ENCODE measurements at places on chromosomes 5 and 9.

GRCh38 chr9:128920381-128921058 lies at the start of gene PHYHD1:
Gene PHYHD1 (plus strand): TSS chr9:128920982. CDS start chr9:128922324, 1,342 bp downstream.
- peaks cover 25% of the 10 kb centered on the region for H3K4me1 ChIP-seq
- H3K4me3 ChIP-seq, result peak within 1 kb of the TSS; percentile 78
- peaks cover 41% of the 10 kb centered on the region for H3K36me3 ChIP-seq
- H3K27ac ChIP-seq, result peak within 1 kb of the TSS; percentile 33
- H3K27me3 ChIP-seq, result no peaks in the 10 kb centered on the region
- peak; percentile 29 for DNase-seq

- no peaks in the 10 kb centered on the region for H3K27me3 ChIP-seq
- no peak overlapping the region for H3K4me3 ChIP-seq
- no peak for DNase-seq
- H3K4me1 ChIP-seq, result peaks cover 7% of the 10 kb centered on the region
Measured at GRCh38 chr9:129451089-129451656, 169.7 kb downstream of the C9orf50 start.

- no peaks in the 10 kb centered on the region for H3K36me3 ChIP-seq
- H3K4me3 ChIP-seq, result peak overlapping the region; percentile 76
Measured at GRCh38 chr9:114611516-114612271, 603 bp downstream of the TMEM268 start.

DNA sequence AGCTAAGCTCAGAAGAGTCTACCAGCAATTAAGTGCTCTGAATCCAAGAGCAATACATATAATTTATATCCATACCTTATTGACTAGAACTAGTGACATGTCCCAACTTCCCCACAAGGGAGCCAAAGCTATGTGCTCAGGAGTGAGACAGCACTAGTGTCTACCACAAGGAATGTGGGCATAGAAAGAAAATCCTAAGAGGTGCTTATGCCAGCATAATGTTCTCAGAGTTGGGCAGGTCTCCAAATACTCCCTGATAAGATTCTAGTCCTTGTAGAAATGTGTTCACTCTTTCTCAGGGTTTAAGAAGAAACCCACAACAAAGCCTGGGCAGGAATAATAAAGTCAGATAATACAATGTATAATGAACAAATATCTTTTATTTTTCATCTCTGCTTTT lies 275.1 kb downstream of the BRINP1 start:
- no peak overlapping the region for H3K4me3 ChIP-seq
- H3K27ac ChIP-seq, result no peak overlapping the region
- no peaks in the 10 kb centered on the region for H3K27me3 ChIP-seq

- no peak for DNase-seq
- no peak overlapping the region for H3K27ac ChIP-seq
- peaks cover 31% of the 10 kb centered on the region for H3K4me1 ChIP-seq
Measured at GRCh38 chr5:154782812-154783592, 27.8 kb downstream of the LARP1 start.

DNA sequence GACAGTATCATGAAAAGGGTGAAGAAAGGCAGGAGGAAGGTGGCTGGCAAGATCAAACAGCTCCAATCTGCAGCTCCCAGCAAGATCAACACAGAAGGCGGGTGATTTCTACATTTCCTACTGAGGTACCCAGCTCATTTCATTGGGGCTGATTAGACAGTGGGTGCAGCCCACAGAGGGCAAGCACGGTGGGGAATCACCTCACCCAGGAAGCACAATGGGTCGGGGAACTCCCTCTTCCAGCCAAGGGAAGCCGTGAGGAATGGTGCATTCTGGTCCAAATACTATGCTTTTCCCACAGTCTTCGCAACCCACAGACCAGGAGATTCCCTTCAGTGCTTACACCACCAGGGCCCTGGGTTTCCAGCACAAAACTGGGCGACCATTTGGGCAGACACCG lies 66.8 kb downstream of the CAMSAP1 start:
- peaks cover 8% of the 10 kb centered on the region for H3K36me3 ChIP-seq
- peaks cover 11% of the 10 kb centered on the region for H3K4me1 ChIP-seq
- DNase-seq, result no peak
- H3K4me3 ChIP-seq, result no peak overlapping the region
- no peaks in the 10 kb centered on the region for H3K27me3 ChIP-seq

DNA sequence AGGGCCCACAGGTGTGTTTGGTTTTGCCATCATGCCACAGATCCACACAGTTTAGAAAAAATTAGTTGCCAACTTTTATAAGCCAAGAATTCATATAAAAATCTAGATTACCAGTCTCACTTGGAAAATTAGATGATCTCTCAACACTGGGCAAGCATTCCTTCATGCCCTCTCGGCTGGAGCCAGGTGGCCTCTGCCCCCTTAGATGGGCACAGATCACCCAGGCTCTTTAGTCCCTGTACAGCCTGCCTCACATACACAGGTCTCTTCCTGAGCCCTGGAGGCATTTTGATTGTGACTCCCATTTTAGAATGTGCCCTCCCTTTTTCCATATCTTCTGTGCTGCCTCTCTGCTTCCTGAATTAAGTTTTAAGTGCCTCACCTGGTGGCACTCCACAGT lies 20.0 kb downstream of the ACO1 start:
- no peak overlapping the region for H3K4me3 ChIP-seq
- no peaks in the 10 kb centered on the region for H3K4me1 ChIP-seq
- H3K27me3 ChIP-seq, result no peaks in the 10 kb centered on the region
- peaks cover 52% of the 10 kb centered on the region for H3K36me3 ChIP-seq
- no peak overlapping the region for H3K27ac ChIP-seq

- no peak overlapping the region for H3K27ac ChIP-seq
- no peaks in the 10 kb centered on the region for H3K4me1 ChIP-seq
- no peaks in the 10 kb centered on the region for H3K27me3 ChIP-seq
- H3K36me3 ChIP-seq, result no peaks in the 10 kb centered on the region
- H3K4me3 ChIP-seq, result no peak overlapping the region
- DNase-seq, result no peak
Measured at GRCh38 chr9:135579889-135580660, 18.5 kb downstream of the PAEP start.

DNA sequence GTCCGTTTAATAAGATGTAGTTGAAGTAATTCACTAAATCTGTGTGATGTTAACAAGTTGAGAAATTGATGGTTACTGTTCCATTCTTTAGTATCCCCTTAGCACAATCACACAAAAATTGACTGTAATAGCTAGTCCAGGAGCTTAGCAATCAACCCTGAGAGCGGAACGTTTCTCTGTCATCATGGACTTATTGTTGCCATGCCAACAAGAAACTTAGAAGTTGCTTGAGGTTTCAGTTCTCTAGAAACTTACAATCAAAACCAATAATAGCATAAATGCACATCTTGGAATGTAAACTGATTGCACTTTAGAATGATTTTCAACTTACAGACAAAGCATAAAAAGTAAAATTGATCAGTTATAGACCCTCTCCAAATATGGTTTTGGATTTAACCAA lies 125.4 kb upstream of the ANKH start:
- H3K27me3 ChIP-seq, result peaks cover 9% of the 10 kb centered on the region
- H3K4me3 ChIP-seq, result no peak overlapping the region
- H3K36me3 ChIP-seq, result no peaks in the 10 kb centered on the region
- DNase-seq, result no peak

DNA sequence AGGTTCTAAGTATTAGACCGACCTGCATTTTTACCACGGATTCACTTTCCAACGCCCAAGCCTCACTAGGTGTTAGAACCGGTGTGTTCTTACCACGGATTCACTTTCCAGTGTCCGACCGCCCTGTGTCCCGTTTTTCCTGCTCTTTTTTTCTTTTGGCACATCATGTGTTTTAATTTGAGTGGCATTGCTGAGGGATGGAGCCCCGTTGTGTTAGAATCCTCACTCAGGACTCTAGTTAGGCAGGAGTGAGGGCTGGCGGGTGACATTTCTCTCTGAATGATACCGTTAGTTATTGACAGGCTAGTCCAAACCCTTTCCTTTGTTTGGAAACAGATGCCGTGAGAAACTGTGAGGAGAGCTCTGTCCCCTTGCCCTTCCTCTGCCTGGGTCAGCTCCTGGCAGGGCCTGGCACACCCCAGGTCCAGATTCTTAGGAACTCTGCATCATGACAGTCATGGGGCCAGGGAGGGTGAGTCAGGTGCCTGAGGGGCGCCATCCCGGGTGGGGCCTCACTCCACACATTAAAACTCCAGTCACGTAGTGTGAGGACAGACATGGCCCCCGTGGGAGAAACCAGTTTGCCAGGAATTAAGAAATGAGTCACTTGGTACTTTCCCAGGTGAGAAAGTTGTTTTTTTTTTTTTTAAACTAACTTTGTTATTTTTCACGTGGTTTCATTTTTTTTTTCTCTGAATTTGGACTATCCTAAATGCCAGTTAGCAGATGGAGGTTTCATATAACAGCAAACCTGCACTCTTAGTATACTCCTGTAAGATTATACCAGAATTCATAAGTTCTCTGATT lies 15.8 kb downstream of the EXOC3 start:
- no peak overlapping the region for H3K27ac ChIP-seq
- H3K36me3 ChIP-seq, result peaks cover 60% of the 10 kb centered on the region
- no peaks in the 10 kb centered on the region for H3K27me3 ChIP-seq
- H3K4me1 ChIP-seq, result peaks cover 5% of the 10 kb centered on the region
- no peak overlapping the region for H3K4me3 ChIP-seq

DNA sequence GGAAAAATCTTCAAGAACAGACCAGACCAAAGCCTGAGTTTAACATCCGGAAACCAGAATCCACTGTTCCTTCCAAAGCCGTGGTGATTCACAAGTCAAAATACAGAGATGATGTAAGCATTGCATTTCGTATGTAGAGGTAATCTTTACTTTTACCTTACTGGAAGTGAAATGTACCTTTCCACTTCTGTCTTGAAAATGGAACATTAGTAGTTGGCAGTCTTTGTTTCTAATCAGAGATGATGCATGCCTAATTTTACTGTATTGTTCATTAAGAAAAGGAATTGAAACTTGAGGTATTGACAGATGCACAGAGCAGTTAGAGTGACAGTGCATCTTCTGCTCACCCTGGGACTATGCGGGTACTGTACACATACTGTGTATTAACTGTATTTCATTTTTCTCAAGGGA lies 34.6 kb downstream of the HABP4 start:
- peaks cover 9% of the 10 kb centered on the region for H3K4me1 ChIP-seq
- no peak for DNase-seq
- no peak overlapping the region for H3K27ac ChIP-seq
- no peaks in the 10 kb centered on the region for H3K27me3 ChIP-seq

- H3K4me1 ChIP-seq, result no peaks in the 10 kb centered on the region
- no peak overlapping the region for H3K4me3 ChIP-seq
- H3K27me3 ChIP-seq, result no peaks in the 10 kb centered on the region
- no peak for DNase-seq
- H3K36me3 ChIP-seq, result no peaks in the 10 kb centered on the region
Measured at GRCh38 chr5:141957367-141957996, 520 bp downstream of the PCDH12 start.

GRCh38 chr5:94746731-94747124 lies 128.3 kb downstream of the SLF1 start:
- no peak overlapping the region for H3K27ac ChIP-seq
- DNase-seq, result peak; percentile 18
- H3K4me3 ChIP-seq, result no peak overlapping the region
- H3K4me1 ChIP-seq, result no peaks in the 10 kb centered on the region

GRCh38 chr5:38447056-38447455 lies 109.4 kb downstream of the LIFR start:
- H3K4me1 ChIP-seq, result peaks cover 2% of the 10 kb centered on the region
- no peaks in the 10 kb centered on the region for H3K27me3 ChIP-seq
- no peak overlapping the region for H3K27ac ChIP-seq
- H3K36me3 ChIP-seq, result no peaks in the 10 kb centered on the region
- DNase-seq, result no peak

- H3K36me3 ChIP-seq, result no peaks in the 10 kb centered on the region
- no peaks in the 10 kb centered on the region for H3K4me1 ChIP-seq
- H3K27me3 ChIP-seq, result no peaks in the 10 kb centered on the region
Measured at GRCh38 chr9:30622561-30622960, 1761.9 kb upstream of the ACO1 start.

- peaks cover 1% of the 10 kb centered on the region for H3K4me1 ChIP-seq
- no peak overlapping the region for H3K4me3 ChIP-seq
- H3K36me3 ChIP-seq, result no peaks in the 10 kb centered on the region
- no peak overlapping the region for H3K27ac ChIP-seq
Measured at GRCh38 chr5:6780802-6781391, 67.7 kb downstream of the TENT4A start.

DNA sequence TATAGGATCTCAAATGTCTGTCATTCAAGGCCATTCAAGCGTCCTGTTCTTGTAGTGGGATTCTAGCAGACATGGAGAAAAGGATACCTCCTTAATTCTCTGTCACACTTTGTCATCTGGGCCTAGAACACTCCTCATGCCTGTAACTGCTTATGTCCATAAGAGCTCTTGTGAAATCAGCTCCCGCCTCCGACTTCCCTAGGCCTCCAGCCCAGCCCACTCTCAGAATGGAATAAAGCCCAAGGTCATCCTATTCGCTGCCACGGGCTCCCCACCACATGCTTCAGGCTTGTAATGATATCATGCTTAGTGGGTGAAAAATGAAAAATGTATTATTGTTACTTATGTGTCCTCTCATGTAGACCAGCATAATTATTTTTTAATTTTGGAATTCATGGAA lies 632.5 kb downstream of the ISL1 start:
- DNase-seq, result no peak
- no peaks in the 10 kb centered on the region for H3K27me3 ChIP-seq
- no peak overlapping the region for H3K27ac ChIP-seq
- H3K36me3 ChIP-seq, result no peaks in the 10 kb centered on the region
- no peaks in the 10 kb centered on the region for H3K4me1 ChIP-seq

Data from mesenchymal stem cell (in vitro differentiated cells and primary cell).